Chondrocyte (in vitro differentiated cells): ENCODE measurements at places on chromosomes 6 and 20. TPM values are rescaled to one million over a fixed set of nuclear protein-coding genes. Genes with fewer than 3 reads are reported as not detected.
A peak's percentile ranks its signal among the peaks of the same experiment; 100 is the strongest.

Gene ACTL10
- total RNA-seq, result 0.60 to 2.5 TPM (median 2.3 TPM) in 3 replicates

Gene FAM184A
- 0.52 to 0.68 TPM (median 0.56 TPM) in 3 replicates for total RNA-seq

Gene PPP1R3G
- total RNA-seq, result 0.56 to 2.6 TPM (median 2.2 TPM) in 3 replicates

Gene CLPSL1
- total RNA-seq, result not detected in 3 replicates

Gene PGC
- not detected in 3 replicates for total RNA-seq

DNA sequence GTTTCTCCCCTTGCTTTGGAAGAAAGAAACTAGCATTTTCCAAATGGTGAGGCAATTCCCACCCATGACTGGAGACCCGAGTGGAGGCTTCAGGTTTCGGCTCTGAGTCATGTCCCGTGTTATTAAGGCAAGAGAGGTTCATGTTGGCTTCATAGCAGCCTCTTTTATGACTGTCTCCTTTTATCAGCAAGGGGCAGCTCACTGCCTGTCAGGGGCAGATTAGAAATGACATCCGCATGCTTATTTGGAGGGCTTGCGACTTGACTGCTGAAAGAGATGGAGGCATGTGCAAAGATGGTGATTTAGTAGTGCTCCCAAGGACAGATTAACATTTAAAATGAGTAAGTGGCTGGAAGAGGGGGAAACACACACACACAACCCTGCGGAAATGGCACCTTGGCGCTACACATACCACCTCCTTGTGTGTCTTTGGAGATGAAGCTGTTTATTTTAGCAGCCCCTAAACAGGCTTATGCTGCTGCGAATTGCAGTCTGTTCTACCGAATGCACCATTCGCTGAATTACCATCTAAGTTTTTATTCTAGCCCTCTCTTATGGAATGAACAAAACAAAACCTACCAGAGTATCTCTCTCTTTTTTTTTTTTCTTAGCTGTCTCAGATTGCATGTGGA, 52.1 kb upstream of the VSTM2L start:
- no peaks in the 10 kb centered on the region for H3K4me1 ChIP-seq
- H3K4me3 ChIP-seq, result no peak overlapping the region
- H3K36me3 ChIP-seq, result peaks cover 11% of the 10 kb centered on the region
- no peak for DNase-seq
- H3K27ac ChIP-seq, result no peak overlapping the region

DNA sequence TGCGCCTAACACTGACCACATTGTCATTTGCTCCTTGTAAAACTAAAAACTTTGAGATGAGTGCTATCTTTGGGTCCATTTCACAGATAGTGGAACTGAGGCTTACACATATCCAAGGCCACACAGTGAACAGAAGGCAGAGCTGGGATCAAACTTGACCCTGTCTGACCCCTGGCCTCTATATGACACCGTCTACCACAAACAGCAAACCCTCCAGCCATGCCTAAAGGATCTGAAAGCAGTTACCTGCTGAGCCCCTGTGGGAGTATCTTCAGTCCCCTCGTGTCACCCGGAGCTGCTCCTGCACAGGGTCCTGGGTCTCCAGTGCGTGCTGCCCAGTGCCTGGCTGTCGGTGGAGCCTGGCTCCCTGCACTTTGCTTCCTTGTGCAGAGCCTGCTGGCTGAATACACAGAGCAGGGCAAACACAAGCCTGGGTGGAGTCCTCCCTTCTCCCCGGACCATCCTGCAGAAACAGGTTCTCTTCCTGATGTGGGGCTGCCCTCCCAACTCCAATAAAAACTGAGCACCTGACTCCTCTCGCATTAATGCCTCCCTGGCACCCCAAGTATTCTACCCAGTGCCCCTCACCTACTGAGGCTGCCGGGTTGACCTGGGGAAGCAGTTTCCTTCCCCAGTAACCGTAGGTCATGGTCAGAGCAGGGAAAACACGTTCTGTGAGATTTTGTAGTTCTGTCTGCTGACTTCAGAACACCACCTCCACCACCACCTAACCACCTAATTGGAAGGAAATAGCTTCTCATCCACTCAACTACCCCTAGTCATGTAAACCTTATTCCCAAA, at the start of gene BCAS1:
BCAS1 (minus strand) TSS at position 408 of the 801 bp plus-strand sequence. CDS start 11,876 bp downstream, outside the sequence.
- H3K4me3 ChIP-seq, result no peak within 1 kb of the TSS
- no peak for DNase-seq
- H3K27me3 ChIP-seq, result peaks cover 3% of the 10 kb centered on the region
- no peaks in the 10 kb centered on the region for H3K36me3 ChIP-seq
- no peak within 1 kb of the TSS for H3K27ac ChIP-seq

DNA sequence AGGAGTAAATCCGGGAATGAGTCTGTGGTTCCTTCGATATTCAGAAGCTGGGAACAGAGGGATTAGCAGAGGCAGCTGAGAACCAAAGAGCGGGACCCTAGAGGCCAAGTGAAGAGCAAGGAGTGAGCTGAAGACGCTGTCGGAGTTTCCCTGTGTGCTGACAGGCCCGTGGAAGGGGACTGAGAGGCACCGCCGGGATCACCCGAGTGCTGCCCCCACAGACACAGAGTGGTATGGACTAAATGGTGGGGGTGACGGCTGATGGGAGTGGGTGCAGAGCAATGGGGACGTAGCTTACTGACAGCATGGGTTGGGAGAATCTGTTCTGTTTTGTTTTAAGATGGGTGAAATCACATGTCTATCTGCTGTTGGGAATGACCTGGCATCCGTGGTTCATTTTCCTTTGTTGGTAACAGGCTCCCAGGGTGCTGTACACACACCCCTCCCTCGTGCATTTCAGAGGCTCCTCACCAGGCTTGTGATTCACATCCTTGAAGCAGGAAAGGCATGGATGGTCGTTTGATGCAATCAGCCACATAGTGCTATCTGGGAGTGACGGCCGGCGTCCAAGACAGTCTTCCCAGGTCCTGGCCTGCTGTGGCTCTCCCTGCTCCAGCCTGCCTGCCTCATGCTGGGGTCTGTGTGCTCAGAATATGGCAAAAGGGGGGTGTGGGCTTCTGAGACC, 97.4 kb downstream of the THBS2 start:
- DNase-seq, result no peak
- H3K36me3 ChIP-seq, result peaks cover 19% of the 10 kb centered on the region
- H3K27ac ChIP-seq, result no peak overlapping the region
- peaks cover 46% of the 10 kb centered on the region for H3K4me1 ChIP-seq
- H3K27me3 ChIP-seq, result no peaks in the 10 kb centered on the region

- H3K4me3 ChIP-seq, result no peak overlapping the region
- no peaks in the 10 kb centered on the region for H3K27me3 ChIP-seq
- no peak for DNase-seq
- no peak overlapping the region for H3K27ac ChIP-seq
- peaks cover 11% of the 10 kb centered on the region for H3K4me1 ChIP-seq
- no peaks in the 10 kb centered on the region for H3K36me3 ChIP-seq
Measured at GRCh38 chr6:13952101-13952500, 27.3 kb downstream of the RNF182 start.

DNA sequence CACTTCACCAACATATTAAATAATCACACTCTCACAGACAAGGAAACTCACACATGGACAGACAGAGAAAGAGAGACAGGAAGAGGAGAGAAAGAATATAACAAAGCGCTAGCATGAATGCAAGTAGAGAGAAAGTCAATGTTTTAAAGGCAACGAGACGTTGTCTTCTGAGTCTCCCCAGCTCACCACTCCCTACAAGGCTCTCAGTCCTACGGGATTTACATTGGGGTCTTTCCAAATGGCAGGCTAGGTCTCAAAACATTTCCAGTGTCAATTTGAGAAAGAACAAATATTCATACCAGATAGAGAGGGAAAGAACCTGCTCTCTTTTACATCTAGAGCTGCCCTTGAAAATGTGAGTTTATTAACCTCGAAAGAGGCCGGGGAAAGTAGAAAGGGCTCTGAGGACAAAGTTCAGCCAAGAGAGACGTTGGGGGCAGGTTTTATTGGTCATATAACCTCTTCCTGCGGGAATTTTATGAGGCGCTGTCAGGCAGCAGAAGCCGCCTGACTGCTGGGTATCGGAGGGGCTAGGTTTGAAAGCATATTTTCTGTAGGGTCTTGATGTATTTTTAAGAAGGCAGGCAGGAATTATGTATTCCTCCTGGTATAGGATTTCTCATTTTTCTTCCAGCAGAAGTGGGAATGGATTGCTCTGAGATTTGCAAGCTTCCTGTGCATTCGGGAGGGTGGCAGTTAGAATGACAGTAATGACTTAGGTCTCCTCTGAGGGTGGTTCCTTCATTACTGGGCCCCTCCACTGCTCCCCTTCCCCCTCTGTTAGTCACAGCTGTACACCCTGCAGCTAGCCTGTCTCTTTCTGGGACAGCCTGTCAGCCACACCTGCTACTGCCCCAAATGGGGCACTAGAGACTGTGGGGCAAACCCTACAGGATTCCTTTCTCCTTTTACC, 34.4 kb upstream of the KIF16B start:
- H3K4me1 ChIP-seq, result no peaks in the 10 kb centered on the region
- H3K27ac ChIP-seq, result no peak overlapping the region
- H3K27me3 ChIP-seq, result peaks cover 10% of the 10 kb centered on the region
- H3K36me3 ChIP-seq, result no peaks in the 10 kb centered on the region

DNA sequence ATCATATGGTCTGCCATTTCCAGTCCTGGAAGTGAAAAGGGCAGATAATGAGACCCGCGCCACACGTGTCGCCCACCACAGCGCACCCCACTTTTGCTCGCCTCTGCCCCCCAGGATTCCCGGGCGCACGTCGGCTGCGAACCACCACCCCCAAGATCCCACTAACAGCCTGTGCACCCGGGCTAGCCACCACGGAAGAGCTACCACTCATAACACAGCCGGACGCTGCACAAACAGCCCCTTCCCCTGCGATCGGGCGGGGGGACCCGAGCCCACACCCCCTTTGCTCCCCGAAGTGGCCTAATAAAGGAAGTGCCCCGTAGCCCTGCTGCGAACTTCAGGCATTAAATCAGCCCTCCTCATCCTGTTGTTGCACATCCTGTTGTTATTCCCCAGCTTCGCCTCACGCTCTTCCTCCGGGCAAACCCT, 506 bp downstream of the CITED2 start:
- peak overlapping the region; percentile 98 for H3K4me3 ChIP-seq
- peaks cover 44% of the 10 kb centered on the region for H3K4me1 ChIP-seq
- peak overlapping the region; percentile 98 for H3K27ac ChIP-seq

DNA sequence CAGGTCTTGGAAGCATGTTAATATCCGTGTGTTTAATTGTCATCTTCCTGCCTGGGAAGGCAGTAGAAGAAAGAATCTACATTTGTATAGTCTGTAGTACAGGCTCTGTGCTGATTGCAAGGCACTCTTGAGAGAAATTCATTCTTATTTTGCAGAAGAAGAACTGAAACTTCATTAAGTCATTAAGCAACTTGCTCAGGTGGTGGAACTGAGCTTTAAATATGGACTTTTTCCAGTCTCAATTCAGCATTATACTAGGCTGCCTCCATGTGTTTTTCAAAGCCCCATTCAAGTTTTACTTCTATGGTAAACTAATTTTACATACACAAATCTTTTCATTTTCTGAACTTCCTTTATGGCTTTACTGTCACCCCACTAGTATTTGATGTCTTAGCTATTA, 18.7 kb downstream of the ZNF451 start:
- DNase-seq, result no peak
- H3K36me3 ChIP-seq, result peaks cover 7% of the 10 kb centered on the region
- H3K27ac ChIP-seq, result no peak overlapping the region
- no peak overlapping the region for H3K4me3 ChIP-seq
- no peaks in the 10 kb centered on the region for H3K27me3 ChIP-seq

DNA sequence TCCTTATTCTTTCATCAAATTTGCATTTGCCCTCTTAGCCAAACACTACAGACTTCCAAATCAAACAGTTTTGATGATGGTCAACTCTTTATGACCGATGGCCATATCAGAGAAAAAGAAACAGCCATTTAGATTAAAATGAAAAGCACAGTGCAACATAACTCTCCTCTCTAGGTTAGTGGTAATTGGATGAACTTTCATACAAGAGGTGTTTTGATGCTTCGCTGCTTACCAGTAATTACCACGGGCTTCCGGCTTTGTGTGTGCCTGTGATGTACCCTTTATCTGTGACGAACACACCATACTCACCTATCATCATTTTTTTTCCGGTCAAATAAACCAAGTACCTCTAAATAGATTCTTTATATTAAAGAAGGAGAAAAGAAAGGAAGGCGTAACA, 181.8 kb downstream of the FOXA2 start:
- no peaks in the 10 kb centered on the region for H3K36me3 ChIP-seq
- no peak for DNase-seq
- no peak overlapping the region for H3K4me3 ChIP-seq
- no peak overlapping the region for H3K27ac ChIP-seq
- no peaks in the 10 kb centered on the region for H3K4me1 ChIP-seq

DNA sequence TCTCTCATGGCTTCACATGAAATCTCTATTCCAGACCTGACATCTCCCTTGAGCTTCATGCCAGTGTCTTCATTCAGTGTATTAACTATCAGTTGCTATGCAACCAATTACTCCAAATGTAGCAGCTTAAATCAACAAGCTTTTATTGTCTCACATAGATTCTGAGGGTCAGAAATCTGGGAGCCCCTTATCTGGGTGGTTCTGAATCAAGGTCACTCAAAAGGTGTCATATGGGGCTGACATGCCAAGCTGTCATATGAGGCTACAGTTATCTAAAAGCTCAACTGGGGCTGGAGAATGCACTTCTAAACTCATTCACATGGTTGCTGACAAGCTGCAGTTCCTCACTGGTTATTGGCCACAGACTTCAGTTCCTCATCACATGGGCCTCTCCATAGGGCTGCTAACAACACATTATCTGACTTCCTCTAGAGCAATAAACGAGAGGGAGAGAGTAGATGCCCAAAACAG, 7.3 kb upstream of the CGA start:
- H3K27me3 ChIP-seq, result peaks cover 23% of the 10 kb centered on the region
- H3K4me3 ChIP-seq, result no peak overlapping the region
- H3K27ac ChIP-seq, result no peak overlapping the region
- DNase-seq, result no peak
- H3K4me1 ChIP-seq, result no peaks in the 10 kb centered on the region

DNA sequence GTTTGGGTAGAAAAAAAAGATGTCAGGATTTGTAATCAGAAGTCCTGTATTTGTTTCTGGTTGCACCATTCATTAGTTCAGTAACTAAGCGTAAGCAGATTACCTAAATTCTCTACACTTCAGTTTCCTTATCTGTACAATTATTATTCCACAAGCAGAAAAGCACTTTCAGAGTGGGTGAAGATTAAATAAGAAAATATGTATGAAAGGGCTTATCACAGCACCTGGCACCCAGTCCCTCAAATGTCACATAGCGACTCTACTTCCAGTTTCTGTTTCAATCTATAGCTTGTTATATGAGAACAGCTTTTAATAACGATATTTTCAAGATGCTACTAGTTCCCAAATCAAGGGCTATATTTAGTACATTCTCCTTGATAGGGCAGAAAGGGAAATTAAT, 31.4 kb downstream of the RGS17 start:
- no peak overlapping the region for H3K27ac ChIP-seq
- no peaks in the 10 kb centered on the region for H3K27me3 ChIP-seq
- H3K36me3 ChIP-seq, result no peaks in the 10 kb centered on the region
- H3K4me3 ChIP-seq, result no peak overlapping the region
- no peak for DNase-seq
